ENCODE measurements at places on chromosomes 12 and 14. TPM values are rescaled to one million over a fixed set of nuclear protein-coding genes. Genes with fewer than 3 reads are reported as not detected.

Gene CLEC6A
- not detected for polyA plus RNA-seq

Gene GDF3
- not detected for polyA plus RNA-seq

Gene C12orf50
- not detected for polyA plus RNA-seq

DNA sequence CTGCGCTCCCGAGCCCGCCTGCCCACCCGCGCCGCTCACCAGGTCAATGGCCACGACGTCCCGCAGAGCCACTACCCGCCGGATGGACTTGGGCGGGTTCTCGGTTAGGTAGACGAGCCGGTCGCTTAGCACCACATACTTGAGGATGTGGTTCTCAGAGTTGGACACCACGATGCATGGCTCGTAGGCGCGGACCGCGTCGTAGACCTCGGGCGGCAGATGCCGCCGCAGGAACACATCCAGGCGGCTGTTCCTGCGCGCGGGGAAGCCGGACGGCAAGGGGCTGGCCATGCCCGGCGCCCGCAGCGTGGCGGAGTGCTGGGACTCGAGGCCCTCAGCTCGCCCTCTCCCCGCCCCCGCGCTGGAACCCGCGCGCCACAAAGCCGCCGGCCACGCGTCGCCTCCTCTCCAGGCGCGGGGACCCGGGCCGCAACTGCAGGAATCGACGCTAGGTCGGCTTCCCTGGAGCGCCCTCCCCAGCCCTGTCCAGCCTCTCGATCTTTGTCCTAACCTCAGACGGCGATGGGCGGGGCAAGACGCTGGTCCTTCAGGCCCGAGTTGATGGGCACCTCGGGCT is at the start of gene C12orf56:
Gene C12orf56 (minus strand): TSS at position 484 of the 577 bp plus-strand sequence. CDS start 193 bp downstream, at position 291.
- DNase-seq, result no peak

Gene NFE2
- 0.37 TPM for polyA plus RNA-seq

All from AG04450 (cell line).